RWPE2 (cell line): ENCODE measurements at places on chromosomes 2 and 18.

DNA sequence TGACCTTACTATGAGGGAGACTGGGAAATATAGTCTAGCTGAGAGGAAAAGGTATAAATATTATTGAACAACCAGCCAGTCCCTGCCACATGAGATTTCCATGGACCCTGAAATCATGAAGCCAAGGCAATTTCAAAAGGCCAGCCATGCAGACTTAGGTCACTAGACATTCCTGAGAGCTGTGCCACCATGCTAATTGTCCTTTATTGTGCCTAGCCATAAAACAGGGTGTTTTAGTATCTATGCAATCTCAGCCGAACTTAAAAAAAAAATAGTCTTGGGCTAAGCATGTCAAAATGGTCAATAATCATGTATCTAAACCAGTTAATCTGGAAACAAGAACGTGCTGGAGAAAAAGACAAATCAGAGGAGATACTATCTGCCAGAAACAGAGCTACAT is 269.5 kb downstream of the LNPK start:
- no peak for DNase-seq

GRCh38 chr18:48136051-48136826 is 205.8 kb upstream of the SMAD2 start:
- DNase-seq = no peak

- no peak for DNase-seq
Measured at GRCh38 chr2:12451726-12452125, 265.0 kb upstream of the TRIB2 start.

- DNase-seq = no peak
Measured at GRCh38 chr2:71661782-71662181, 208.4 kb downstream of the DYSF start.

GRCh38 chr18:13292736-13293135 is 74.2 kb downstream of the LDLRAD4 start:
- no peak for DNase-seq

DNA sequence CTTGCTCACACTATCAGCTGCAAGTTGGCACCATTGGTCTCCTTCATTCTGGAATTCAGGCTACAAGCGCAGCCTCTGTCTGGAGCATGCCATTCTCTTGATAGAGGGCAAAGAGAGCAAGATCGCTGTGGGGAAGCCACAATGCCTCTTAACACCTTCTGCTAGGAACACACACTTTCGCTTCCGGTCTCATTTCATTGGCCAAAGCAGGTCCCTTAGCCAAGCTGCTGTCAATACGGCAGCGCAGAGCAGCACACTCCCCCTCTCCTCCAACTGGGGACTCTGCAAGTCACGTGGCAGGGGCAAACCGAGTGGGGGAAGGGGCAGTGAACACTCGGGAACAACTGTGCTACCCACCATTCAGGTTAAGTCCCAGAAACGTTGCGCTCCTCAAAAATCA is 98.1 kb downstream of the MMADHC start:
- no peak for DNase-seq

DNA sequence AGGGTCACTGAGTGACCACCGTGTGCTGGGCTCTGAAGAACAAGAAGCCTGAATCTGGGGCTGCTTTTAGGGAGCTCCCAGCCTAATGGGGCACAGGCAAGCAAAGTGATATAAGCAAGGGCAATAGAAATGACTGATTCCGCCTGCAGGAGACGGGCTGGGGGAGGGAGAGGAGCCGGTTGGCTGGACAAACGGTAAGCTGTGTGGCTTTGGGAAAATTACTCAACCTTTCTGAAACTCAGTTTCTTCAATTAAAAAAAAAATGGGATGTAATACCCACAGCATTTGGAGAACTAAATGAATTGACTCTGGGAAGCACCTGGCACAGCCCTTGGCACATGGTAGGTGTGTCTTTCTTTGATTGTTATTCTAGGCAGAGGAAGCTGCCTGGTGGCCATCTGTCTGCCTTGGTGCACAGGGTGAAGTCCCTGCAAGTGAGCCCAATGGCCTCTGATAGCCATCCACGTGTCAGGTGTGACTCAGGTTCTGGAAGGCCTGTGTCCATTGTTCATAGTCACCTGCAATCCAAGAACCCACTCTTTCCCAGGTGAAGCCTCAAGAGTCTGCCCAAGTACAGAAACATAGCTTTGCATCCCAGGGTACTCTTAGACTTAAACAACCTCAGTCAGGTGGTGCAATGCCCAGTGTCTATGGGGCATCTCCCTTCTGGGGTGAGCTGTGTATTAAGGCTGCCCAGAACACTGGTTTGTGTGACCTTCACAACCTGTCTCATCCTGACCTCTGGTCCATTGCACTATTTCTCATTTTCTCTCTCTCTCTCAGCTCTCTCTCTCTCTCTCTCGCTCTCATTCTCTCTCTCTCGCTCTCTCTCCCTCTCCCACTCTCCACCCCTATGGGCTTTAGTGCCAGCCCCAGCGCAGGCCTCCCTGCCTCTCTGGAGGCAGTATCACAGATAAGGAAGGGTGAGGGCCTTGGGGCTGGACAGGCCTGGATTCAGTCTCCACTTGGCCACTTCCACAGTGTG is 30.0 kb upstream of the NTSR2 start:
- no peak for DNase-seq

DNA sequence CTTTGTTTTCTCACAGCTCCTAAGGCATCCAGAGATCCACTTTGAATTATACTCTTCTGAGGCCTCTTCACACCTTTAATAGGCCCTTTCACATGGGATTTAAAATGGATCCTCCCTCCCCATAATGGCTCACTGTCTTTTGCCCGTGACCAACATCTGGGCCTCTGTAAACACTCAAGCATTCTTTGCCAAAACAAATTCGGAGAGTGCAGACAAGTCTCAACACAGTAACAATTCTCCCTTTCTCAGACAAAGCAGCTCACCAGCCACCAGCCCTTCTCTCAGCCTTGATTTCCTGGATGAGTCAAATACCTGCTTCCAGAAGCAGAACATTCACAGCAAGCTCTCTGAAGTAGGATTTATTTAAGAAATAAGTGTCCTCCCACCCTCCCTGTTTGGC is 14.0 kb upstream of the IMP4 start:
- DNase-seq = no peak

DNA sequence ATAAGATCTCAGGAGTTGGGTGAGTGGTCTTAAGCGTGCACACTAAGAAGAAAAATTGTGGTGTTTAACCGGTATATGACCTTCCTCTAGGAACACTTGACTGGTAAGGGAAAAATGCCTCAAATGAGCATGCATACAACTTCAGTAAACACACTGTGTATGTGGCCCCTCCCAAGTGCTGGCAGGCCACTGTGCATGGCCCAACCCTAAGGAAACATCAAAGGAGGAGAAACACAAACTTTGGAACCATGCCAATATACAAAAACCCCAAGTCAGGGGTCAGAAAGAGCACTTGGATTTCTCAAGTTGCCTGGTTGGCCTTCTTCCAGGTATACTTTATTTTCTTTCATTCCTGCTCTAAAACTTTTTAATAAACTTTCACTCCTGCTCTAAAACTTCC is 308.9 kb upstream of the LRRTM4 start:
- DNase-seq = no peak

DNA sequence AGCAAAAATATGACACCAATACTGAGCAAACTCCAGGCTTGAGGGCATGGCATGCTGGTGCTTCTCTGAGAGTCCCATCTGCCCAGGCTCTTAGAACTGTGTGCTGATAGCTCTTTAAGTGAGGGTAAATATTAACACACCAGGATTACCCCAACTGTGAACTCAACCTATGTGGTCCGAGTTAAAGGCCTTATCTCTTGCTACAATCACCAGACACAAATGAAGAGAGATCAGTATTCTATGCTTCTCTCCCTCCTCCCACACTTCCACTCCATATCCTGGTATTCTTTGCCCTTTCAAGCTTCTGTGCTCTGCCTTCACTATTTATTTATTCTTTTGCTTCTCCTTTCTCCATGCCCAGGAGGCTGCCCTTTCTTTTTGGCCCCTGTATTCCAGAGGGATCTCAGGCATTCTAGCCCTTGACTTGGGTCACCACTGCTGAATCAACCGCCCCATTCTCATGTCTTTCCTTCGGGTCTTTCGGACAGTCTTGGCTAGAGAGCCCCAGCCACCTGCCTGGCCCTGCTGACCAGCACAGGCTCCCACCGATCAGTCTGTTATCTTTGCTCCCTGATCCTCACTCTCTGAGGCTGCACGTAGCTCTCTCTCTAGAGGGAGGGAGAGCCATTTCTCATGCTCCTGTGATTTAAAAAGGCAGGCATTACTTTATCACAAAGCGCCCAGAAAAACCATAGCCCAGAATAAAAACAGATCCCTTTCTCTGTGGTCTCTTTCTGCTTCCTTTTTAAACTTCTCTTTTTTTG is 17.2 kb upstream of the HK2 start:
- no peak for DNase-seq

- DNase-seq = no peak
Measured at GRCh38 chr2:155770516-155770915, 562.0 kb downstream of the NR4A2 start.
